ENCODE measurements at places on chromosomes 1 and 21.

DNA sequence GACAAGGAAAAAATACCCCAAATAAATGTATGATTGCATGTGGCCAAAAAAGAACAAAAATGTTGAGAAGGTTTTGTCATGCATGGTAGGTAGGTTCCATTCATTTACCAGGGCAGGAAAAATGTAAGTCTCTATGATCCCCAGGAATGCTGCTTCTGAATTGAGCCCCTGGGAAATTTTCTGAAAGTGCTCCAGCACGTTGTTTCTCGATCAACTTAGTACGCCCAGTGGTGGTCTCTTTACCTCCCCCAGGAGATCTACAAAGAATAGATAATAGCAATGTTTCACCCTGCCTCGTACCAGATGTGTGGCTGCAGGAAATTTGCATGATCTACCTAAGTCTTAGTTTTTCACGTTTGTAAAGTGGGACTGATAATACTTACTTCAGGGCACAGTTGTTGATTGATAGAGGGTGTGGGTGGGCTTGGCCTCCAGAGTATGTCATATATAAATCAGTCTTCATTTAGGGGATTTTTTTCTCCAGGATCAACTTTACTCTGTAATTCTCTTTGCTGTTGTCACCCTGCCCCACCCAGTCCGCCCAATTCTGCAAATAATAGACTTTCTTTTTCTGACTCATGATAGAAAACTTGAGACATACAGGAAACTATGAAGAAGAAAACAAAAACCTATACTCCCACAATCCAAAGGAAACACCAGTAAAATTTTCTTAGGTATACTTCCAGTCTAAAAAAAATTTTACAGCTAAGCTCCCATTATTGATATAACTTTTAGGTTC is 462.0 kb upstream of the RUNX1 start:
- no peak for DNase-seq

DNA sequence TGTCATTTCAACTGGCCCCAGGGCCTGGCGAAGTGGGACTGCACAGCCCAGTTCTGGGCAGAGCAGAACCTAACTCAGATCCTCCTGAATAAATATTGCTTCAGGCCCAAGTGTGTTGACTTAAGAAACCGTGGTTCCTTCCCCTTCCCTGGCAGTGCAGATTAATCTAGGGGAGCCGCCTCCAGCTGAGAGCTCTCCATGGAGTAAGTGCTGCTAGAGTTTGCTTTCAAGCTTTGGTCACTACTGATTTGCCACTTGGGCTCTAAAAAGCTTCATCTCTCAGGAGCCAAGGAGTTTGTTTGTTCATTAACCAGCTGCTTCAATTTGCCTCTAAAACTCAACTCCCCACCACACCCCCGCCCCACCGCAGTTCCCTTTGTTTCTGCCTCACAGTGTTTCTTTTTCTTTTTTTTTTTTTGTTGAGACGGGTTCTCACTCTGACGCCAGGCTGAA is 112.1 kb downstream of the DTL start:
- DNase-seq = no peak

GRCh38 chr1:231691618-231692259 is 65.1 kb downstream of the DISC1 start:
- no peak for DNase-seq

DNA sequence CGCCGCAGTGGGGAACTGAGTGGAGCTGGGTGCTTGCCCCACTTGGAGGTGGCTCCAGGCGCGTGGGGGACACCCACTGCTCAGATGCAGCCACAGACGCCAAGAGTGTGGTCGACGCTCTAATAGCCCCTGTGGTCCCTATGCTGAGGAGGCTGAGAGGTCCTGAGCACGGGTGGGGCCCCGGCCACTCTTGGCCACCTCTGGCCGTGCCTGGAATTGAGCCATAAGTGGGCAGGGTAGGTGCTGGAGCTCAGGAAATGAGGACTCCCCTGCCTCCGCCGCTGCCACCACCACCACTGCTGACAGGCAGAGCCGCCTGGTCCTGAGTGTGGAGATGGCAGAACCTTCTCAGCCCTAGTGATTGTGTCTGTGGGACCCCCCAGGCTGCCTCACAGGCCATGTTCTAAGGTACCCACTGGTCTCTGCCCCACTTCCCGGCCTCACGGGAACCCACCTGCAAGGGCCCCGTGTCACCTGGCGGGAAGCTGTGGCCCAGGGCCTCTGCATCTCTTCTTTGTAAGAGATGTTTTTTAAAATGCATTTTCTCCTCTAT is 34.6 kb upstream of the DIP2A start:
- DNase-seq = no peak

DNA sequence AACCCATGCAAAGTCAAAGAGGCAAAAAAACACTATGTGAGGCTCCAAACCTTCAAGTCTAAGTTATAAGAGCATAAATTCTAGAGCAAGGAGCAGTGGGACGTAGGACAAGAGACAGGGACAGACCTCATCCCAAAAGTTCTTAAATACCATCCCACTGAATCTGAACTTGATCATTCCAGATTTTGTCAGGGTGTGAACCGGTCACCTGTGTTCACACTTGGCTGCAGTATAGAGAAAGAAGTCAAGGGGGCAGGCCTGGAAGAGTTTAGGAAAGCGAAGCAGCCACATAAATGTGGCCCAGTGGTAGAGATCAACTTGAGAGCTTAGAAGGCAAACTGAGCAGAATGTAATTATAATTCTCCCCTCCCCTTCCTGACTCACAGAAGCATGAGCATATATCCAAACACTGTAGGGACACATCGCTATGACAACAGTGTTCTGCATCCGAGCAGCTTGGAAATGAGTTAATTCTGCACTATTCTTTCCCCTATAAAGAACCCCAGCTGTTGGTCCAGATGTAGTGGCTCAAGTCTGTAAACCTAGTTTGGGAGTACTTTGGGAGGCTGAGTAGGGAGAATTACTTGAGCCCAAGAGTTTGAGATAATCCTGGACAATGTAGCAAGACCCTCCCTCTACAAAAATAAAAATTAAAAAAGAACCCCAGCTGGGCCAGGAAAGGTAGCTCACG is 2.7 kb downstream of the AKR7A2 start:
- no peak for DNase-seq

DNA sequence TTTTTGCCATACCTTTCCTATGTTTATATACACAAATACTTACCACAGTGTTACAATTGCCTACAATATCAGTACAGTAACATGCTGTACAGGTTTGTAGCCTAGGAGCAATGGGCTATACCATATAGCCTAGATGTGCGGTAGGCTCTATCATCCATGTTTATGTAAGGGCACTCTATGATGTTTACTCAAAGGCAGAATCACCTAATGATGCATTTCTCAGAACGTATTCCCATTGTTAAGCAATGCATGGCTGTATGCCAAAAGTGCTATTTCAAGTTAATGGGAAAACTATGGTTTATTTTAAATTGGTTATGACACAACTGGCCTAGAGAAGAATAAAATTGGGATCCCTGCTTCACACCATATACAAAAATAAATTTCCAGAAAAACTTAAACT is 36.9 kb upstream of the DISP1 start:
- no peak for DNase-seq

GRCh38 chr1:97070376-97070775 is 348.8 kb downstream of the PTBP2 start:
- no peak for DNase-seq

DNA sequence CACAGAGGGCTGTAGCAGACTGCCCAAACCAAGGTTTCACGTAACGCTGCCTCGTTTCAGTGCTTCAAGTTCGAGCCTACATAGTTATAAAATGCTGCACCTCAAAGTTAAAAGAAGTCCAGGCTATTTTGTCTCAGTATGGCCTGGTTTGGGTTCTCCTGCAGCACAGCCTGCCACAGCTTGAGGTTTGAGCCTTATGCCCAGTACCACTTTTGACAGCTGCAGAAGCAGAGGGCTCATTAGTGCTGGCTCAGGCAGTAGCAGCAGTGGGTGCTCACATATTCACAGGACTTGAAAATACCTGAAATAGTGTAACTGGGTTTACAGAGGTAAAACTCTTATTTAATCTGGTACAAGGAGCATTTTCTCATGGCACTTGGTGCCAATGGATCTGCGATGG is 15.3 kb downstream of the SPATA46 start:
- DNase-seq = no peak

- DNase-seq = no peak
Measured at GRCh38 chr1:30476911-30477459, 246.4 kb downstream of the MATN1 start.

DNA sequence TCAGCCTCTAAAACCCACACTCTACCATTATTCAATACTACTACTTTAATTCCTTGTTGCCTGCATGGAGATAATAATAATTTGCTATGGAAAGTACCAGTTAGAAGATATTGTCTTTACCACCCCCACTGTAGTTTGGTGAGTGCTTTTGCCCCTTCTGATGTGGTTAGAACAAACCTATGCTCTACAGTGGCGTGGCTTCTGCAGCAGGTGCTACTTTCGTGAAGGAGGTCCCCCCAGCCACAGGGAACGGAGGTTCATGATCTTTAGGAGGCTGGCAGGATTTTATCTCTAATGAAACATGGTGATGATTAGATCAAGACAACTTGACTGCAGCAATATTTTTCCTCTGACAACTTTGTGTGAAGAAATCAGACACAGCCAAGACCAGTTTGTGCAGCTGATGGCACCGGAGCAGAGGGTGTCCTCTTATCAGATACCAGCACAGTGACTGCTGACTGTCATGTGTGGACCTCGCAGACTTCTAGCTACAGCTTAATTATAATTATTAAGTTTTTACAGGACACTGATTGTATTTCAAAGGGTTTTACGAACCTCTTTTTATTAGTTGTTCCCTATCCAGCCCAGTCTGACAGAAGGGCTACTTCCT is 10.7 kb upstream of the TCHH start:
- DNase-seq = no peak

GRCh38 chr21:30337772-30338171 is 278 bp upstream of the KRTAP27-1 start:
- DNase-seq = no peak

GRCh38 chr1:5913876-5914275 is 78.3 kb downstream of the NPHP4 start:
- no peak for DNase-seq

GRCh38 chr1:116325922-116326321 is 47.1 kb upstream of the ATP1A1 start:
- DNase-seq = no peak

DNA sequence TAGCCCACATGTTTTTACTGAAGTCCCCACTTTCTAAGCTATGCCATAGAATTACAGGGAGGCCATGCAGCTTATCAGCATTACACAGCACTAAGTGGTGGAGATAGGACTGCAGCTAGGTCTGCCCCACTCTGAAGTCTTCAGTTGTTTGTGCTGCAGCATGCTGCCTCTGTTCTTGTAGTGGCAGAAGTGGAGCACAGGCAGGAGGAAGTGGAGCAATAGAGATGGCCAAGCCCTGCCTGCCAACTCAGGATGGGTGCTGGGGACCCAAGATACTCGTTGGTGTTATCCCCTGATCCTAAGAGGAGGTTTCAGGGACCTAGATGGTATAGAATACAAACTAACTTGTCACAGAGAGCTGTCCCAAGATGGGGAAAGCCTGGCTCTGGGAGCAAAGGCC is 12.9 kb downstream of the MRPL37 start:
- DNase-seq = no peak

- DNase-seq = no peak
Measured at GRCh38 chr1:194447636-194448035, 1261.2 kb upstream of the B3GALT2 start.
